AG04449 (cell line): ENCODE measurements at places on chromosomes 16 and 17.

- no peak for DNase-seq
Measured at GRCh38 chr17:14733376-14733775, 432.5 kb downstream of the HS3ST3B1 start.

DNA sequence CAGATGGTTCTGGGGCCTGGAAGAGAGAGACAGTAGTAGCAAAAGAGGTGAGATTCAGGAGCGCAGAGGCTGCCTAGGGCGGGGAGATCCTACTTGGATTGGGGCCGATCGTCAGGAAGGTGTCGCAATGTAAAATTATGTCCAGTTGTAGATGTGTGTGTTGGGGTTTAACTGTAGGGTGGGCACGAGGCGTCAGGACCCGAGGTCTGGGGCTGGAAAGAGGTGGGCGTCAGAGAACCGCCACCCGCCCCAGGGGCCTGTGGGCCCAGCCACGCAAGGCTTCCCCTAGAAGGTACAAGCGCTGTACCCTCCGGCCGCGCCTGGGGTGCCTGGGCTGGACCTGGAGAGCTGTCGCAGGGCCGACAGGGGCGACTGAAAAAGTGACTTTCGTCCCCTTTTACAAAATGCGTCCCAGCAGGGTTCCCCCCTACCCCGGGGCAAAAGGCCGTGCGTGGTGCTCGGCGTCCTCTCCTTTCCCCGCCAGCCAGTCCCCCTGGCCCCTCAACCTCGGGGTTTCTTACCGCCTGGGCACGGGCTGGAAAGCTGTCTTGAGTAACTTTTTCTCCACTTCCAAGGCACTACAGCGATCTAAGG is 2.8 kb downstream of the IRX3 start:
- no peak for DNase-seq

- no peak for DNase-seq
Measured at GRCh38 chr17:79407385-79407784, 203.5 kb downstream of the RBFOX3 start.

DNA sequence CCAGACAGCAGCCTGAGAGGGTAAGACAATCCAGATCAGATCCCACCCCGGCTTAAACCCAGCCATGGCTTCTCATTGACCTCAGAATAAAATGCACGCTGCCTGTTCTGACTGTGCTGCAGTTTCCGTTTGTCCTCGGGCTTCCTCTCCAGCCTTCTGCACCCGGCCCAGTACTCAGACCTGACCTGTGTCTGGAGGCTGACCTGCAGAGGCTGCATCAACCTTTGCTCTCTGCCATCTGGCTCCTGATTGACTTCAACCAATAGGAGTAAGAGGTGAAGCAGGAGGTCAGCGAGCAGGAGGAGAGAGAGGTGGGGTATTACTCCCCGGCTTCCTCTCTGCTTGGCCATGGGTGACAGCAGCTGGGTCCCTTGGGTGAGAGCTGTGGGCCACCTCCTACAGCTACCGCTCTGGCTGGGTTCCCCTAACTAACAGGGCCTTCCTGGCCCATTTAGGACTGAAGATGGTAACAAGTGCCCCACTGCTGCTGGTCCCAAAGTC is 46.7 kb downstream of the C16orf82 start:
- no peak for DNase-seq

DNA sequence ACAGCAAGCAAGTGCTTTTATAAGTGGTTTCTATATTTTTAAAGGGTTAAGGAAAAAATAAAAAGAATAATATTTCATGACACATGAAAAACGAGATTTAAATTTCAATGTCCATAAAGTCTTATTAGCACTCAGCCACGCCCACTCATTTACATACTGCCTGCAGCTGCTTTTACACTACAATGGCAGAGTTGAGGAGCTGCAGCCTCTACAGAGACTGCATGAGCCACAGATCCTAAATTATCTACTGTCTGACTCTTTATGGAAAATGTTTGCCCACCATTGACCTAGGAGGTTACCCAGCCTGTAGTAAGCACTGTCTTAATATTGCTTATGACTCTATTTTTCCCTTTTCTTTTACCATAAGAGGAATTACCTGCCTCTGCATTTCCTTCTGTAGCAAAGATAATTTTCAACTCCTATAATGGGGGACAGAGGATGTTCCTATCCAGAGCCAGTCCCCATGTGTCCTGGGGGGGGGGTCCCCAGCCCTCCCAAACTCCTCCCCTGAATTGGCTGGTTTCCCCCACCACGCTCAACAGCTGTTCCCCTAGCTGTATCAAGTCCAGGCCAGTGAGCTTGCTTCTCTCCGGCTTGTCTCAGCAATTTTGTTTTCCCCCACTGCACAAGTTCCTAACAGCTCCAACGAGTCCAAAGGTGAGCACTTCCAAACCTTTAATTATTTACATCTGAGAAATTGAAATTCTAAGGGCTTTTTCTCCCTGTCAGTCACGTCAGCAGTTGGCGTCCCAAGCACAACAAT is 139.4 kb upstream of the ERCC4 start:
- DNase-seq: no peak

- DNase-seq: no peak
Measured at GRCh38 chr16:2959206-2959605, 4.9 kb upstream of the KREMEN2 start.

GRCh38 chr16:49019831-49020230 is 261.8 kb downstream of the CBLN1 start:
- no peak for DNase-seq
